ENCODE measurements at places on chromosomes 2 and 18.

- H3K36me3 ChIP-seq, result no peaks in the 10 kb centered on the region
- H3K4me1 ChIP-seq, result peaks cover 9% of the 10 kb centered on the region
- H3K27me3 ChIP-seq, result no peaks in the 10 kb centered on the region
Measured at GRCh38 chr2:230932556-230933511, 7.8 kb upstream of the GPR55 start.

DNA sequence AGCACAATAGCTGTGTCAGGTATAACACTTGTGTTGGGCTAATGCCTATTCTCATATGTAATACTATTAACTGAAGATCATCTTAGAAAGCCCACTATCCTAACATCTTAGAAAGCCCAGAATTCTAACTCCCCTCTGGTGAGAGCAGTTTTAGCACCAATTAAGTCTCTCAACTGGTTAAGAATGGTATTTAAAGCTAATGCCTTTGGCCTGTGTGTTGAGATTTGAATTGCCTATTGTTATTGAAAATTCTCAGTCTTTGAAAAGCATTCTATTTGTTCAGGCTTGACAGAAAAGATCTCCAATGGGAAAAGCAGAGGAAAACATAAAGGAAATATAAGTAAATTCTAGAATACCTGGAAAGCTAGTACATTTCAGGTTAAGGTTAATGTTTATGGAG is 352.5 kb downstream of the ARHGAP15 start:
- no peak overlapping the region for H3K27ac ChIP-seq
- H3K4me1 ChIP-seq, result peaks cover 8% of the 10 kb centered on the region
- H3K27me3 ChIP-seq, result no peaks in the 10 kb centered on the region
- H3K36me3 ChIP-seq, result no peaks in the 10 kb centered on the region
- no peak for DNase-seq

DNA sequence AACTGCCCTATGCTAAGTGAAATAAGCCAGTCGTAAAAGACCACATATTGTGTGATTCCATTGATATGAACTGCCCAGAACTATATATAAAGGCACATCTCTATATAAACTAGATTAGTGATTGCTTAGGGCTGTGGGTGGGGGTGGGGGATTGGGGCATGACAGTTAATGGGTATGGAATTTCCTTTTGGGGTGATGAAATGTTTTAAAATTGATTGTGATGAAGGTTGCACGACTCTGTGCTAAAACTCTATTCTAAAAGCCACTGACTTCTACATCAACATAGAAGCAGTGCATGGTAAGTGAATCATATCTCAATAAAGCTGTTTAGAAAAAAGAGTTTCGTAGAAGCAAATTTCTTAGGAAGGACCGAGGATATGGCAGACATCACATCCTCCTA is 53.0 kb downstream of the CDCA7 start:
- no peaks in the 10 kb centered on the region for H3K36me3 ChIP-seq
- H3K27me3 ChIP-seq, result no peaks in the 10 kb centered on the region
- H3K4me3 ChIP-seq, result no peak overlapping the region
- no peak overlapping the region for H3K27ac ChIP-seq

DNA sequence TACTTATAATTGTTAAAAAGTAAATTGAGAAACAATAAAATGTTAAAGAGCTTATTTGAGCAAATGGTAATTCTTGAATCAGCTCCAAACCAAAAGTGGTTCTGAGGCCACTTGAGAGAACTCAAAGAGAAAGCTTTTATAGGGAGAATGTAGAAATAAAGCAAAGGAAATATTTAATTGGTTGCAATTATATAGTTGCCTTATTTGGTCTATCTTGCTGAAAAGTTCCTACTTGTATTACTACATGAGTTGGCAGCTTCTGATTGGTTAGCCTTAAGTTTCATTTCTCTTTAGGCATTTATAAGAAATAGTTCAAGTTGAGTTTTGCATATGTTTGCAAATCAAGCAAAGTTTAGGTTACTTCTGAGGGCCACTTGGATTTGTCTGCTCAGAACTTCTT is 38.1 kb downstream of the SCN2A start:
- H3K27ac ChIP-seq, result no peak overlapping the region
- no peak overlapping the region for H3K4me3 ChIP-seq
- no peaks in the 10 kb centered on the region for H3K36me3 ChIP-seq
- no peaks in the 10 kb centered on the region for H3K27me3 ChIP-seq
- no peaks in the 10 kb centered on the region for H3K4me1 ChIP-seq

DNA sequence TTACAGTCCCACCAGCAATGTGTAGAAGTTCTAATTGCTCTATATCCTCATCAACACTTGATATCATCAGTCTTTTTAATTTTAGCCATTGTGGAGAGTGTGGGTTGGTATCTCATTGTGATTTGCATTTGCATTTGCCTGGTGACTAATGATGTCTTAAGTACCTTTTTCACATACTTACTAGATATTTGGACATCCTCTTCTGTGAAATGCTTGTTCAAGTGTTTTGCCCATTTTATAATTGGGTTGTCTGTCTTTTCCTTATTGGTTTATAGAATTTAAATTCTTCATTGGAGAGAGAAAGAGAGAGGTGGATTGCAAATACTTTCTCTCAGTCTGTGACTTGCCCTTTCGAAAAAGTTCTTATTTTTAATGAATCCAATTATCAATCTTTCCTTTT is 14.0 kb upstream of the PPP1CB start:
- no peaks in the 10 kb centered on the region for H3K27me3 ChIP-seq
- H3K4me1 ChIP-seq, result no peaks in the 10 kb centered on the region
- H3K27ac ChIP-seq, result no peak overlapping the region
- no peaks in the 10 kb centered on the region for H3K36me3 ChIP-seq
- H3K4me3 ChIP-seq, result no peak overlapping the region

DNA sequence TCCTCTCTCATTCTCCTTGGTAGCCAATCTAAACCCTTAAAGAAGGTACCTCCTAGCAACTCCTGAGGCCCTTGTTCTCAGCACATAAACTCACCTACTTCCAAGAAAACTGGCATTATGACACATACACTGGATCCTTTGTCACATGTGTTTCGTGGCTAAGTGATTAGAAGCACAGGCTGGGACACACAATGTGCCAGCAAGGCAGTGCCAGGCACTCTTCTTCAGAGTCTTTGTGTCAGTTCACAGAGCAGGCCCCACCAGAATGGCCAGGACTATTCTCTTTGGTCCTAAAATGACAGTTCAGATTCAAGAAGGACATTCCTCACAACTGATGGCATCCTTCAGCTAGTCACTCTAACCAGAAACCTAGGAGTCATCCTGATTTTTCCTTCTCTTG is 40.3 kb downstream of the SMC6 start:
- DNase-seq, result no peak
- H3K4me3 ChIP-seq, result no peak overlapping the region
- no peaks in the 10 kb centered on the region for H3K27me3 ChIP-seq
- no peaks in the 10 kb centered on the region for H3K4me1 ChIP-seq
- H3K36me3 ChIP-seq, result peaks cover 90% of the 10 kb centered on the region

DNA sequence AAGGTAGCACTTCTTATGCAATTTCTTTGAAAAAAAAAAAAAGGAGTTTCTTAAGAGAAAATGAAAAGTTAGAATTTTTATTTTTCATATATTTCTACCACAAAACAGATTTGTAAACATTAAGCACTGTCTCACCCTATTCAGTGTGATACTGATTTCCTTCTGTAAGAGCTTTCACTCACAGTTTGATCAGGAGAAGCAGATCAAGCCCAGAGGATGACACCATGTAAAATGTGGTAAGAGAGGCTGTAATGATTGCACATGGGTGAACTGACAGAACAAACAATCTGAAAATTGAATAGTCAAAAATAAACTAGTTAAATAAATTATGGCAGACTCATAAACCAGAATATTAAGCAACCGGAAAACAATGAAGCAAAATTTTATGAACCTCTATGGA is 54.5 kb downstream of the MEMO1 start:
- no peaks in the 10 kb centered on the region for H3K27me3 ChIP-seq
- H3K27ac ChIP-seq, result no peak overlapping the region
- no peaks in the 10 kb centered on the region for H3K4me1 ChIP-seq
- no peaks in the 10 kb centered on the region for H3K36me3 ChIP-seq
- DNase-seq, result no peak

GRCh38 chr2:98759827-98760625 is 29.1 kb upstream of the MGAT4A start:
- no peak overlapping the region for H3K27ac ChIP-seq
- no peaks in the 10 kb centered on the region for H3K4me1 ChIP-seq
- no peaks in the 10 kb centered on the region for H3K27me3 ChIP-seq
- no peak for DNase-seq
- H3K4me3 ChIP-seq, result no peak overlapping the region

DNA sequence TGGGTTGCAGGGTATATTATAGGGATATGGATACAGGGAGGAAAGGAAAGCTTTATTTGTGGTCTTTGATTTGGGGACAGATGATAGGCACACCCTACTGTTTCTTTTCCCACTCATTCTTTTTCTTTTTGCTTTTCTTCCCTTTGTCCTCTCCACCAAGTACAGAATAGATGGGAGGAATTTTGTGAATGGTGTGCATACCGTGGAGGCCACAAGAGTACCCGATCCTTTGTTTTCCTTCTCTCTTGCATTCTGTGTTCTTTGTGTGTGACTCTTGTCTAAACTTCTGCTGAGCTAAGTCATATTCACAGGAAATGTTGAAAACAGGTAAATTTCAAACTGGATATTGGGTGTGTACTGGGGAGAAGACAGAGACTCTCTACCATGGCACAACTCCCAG is 321.4 kb upstream of the SLC8A1 start:
- no peak overlapping the region for H3K4me3 ChIP-seq
- H3K4me1 ChIP-seq, result peaks cover 4% of the 10 kb centered on the region
- H3K36me3 ChIP-seq, result no peaks in the 10 kb centered on the region
- no peak for DNase-seq
- H3K27me3 ChIP-seq, result no peaks in the 10 kb centered on the region

GRCh38 chr2:189541591-189541990 is 39.0 kb downstream of the SLC40A1 start:
- no peak overlapping the region for H3K4me3 ChIP-seq
- no peaks in the 10 kb centered on the region for H3K4me1 ChIP-seq
- H3K27me3 ChIP-seq, result no peaks in the 10 kb centered on the region
- no peaks in the 10 kb centered on the region for H3K36me3 ChIP-seq
- no peak for DNase-seq

DNA sequence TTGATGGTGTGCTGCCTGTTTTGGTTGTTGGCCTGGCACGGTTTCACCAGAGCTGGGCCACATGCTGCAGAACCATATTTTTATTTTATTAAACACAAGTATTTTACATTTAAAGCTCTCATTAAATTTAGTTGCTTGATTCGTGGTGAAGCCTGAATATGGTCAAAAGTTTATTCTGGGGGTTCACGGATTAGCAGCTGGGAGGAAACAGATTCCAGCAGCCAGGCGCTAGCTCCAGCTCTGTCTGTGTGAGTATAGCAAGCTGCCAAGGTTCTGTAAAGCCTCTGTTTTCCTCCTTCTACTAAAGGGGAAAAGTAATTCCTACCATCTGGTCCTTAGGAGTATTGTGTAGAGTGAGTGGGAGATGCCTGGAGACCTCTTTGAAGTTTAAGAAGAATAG is 22.5 kb downstream of the GATA6 start:
- H3K4me1 ChIP-seq, result no peaks in the 10 kb centered on the region
- no peaks in the 10 kb centered on the region for H3K36me3 ChIP-seq
- H3K27ac ChIP-seq, result no peak overlapping the region
- no peaks in the 10 kb centered on the region for H3K27me3 ChIP-seq
- no peak overlapping the region for H3K4me3 ChIP-seq

GRCh38 chr2:63035169-63035568 is 15.5 kb upstream of the OTX1 start:
- no peaks in the 10 kb centered on the region for H3K36me3 ChIP-seq
- H3K4me1 ChIP-seq, result no peaks in the 10 kb centered on the region
- no peak for DNase-seq
- no peaks in the 10 kb centered on the region for H3K27me3 ChIP-seq

DNA sequence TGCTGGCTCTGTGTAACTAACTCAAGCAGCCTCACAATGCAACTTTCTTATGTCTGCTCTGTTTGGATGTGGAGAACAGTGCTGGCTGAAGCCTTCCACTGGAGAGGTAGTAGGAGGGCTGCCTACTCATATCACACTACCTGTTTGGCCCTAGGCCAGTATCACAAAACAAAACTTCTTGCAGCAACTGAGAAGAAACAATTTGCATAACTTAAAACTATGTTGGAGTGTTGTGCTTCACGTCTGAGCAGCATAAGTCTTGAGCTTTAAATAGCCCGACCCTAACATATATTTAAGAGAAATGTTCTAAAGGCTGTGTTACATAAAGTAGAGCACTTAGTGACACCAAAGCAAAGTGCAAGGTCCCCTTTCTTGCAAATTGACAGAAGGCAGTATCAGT is 204.9 kb upstream of the ACVR2A start:
- no peaks in the 10 kb centered on the region for H3K4me1 ChIP-seq
- H3K27ac ChIP-seq, result no peak overlapping the region
- no peak overlapping the region for H3K4me3 ChIP-seq
- H3K36me3 ChIP-seq, result no peaks in the 10 kb centered on the region
- H3K27me3 ChIP-seq, result peaks cover 2% of the 10 kb centered on the region

GRCh38 chr2:240353086-240353798 is 82.2 kb upstream of the GPC1 start:
- no peaks in the 10 kb centered on the region for H3K27me3 ChIP-seq
- H3K36me3 ChIP-seq, result no peaks in the 10 kb centered on the region
- no peak overlapping the region for H3K27ac ChIP-seq
- H3K4me3 ChIP-seq, result no peak overlapping the region
- no peak for DNase-seq

DNA sequence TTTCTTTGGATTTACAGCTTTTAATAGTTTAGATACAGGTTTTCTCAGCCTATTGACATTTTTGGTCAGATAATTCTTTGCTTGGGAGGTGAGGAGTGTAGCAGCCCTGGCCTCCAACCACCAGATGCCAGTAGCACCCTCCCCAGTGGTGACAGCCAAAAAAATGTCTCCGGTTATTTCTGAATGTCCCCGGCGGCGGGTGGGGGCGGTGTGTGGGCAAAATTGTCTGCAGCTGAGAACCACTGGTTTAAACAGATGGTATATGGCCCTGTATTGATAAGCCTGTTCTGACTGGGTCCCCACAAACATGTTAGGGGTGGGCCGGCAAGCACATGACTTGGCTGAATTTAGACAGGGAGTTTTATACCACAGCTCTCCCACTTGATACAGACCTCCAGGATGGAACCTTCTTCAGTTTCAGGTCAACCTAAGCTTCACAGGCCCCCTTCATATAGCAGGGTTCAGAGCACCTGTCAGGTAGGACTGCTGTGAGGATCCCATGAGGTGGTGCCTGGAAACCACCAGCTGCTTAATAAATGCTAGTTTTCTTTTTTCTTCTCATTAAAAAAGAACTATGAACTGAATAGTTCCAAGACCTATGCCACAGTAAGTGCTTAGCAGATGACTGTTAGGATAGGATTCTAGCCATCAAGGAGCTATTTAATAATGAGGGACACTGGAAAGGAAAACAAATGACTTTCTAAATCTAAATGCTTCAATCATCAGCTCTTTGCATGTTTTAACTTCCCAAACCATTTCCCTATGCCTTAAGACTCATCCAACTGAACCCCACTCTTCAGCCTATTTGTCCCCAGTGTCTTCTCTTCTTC is 18.1 kb downstream of the LPIN2 start:
- no peaks in the 10 kb centered on the region for H3K27me3 ChIP-seq
- H3K27ac ChIP-seq, result no peak overlapping the region
- peaks cover 7% of the 10 kb centered on the region for H3K4me1 ChIP-seq
- no peaks in the 10 kb centered on the region for H3K36me3 ChIP-seq
- no peak for DNase-seq
- no peak overlapping the region for H3K4me3 ChIP-seq

GRCh38 chr2:51027442-51027841 is 4.5 kb downstream of the NRXN1 start:
- no peaks in the 10 kb centered on the region for H3K27me3 ChIP-seq
- 0 out of 2 replicates have a peak, but pooled peaks cover 2% of the 10 kb centered on the region for H3K36me3 ChIP-seq
- DNase-seq, result no peak

Measured in H1 (cell line).